ENCODE measurements at places on chromosomes 6 and 20.
A peak's percentile ranks its signal among the peaks of the same experiment; 100 is the strongest.

DNA sequence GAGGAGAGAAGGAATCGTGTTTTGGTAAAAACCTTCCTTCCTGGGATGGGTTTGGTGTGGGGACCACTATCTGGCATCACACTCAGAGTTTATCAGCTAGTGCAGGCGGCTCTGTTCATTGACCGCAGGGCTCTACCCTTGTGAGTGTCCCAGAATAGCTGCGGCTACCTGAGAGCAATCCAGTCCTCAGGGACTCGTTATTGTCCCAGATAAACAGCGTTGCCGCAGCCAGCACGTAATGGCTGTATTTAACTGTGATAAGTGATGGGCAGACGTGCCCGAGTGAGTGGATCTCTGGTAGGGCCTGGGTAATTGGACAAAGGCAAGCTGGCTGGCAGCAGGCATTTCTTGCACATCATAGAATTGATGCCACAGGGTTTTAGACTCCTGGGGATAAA is 163.3 kb downstream of the SOBP start:
- DNase-seq: no peak

DNA sequence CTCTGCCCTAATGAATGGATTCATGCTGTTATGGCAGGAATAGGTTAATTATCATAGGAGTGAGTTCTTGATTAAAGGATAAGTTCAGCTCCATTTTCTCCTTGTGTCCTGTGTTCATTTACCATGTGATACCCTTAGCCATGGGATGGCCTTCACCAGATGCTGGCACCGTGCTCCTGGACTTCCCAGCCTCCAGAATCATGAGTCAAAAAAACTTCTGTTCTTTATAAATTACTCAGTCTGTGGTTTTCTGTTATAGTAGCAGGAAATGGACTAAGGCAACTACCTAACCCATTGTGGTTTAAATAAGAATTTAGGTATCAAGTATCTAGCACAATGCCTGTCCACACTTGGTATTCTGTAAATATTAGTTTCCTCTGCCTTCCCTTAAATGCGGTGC is 223.5 kb downstream of the MEI4 start:
- DNase-seq: no peak

GRCh38 chr6:104860221-104860620 is 502 bp upstream of the HACE1 start:
- no peak for DNase-seq

DNA sequence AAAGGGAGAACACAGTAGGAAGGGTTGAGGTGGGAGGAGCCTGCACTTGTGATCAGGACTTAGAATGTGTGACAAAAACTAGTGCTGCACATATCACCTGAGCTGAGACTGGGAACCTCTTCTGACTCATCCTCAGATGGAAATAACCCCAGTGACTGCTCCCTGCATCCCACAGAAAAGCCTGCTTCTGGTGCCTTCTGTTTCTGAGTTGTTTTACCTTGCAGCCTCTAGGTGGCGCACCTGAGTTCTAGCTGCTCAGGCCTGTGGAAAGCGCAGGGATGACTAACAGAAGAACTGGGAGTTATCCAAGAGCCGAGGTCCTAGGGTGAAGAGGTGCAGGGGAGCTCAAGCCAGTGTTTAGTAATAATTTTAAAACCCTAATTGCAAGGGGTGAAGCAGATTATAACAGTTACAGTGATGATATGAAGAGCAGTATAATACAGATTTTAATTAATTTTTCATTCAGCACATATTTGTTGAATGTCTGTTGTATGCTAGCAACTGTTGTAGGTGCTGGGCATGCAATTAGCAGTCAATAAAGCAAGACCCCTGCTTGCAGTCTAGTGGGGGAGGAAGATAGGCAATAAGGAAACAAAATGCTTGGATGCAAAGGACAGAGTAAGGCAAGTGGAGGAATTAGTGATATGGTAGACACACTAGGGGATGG is 302.5 kb downstream of the DHX35 start:
- peak; percentile 56 for DNase-seq

- peak; percentile 17 for DNase-seq
Observed at GRCh38 chr6:96116674-96117073, 100.9 kb downstream of the FUT9 start.

DNA sequence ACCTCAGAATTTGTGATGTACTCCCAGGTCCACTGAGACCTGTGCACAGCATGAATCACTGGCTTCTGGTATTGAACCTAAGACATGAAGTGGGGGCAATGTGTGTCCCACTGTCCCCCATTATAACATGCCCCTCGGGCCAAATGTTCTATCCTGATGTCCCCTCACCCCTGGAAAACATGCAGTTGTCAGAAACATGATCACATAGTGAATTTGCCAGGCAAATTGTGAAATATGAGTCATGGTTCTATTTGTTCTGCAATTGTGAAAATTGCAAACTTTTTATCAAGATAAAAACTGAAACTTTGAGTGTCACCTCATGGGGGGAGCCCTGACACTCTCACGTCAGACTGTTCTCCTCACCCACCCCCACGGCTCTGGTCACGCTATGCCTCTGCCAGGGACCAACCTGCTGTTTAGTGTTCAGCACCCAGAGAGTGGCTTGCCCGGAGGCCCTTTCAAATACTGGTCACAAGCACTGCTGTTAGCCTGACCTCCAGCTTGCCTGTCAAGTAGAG is 305.3 kb downstream of the CLIC5 start:
- peak; percentile 92 for DNase-seq

- DNase-seq: no peak
Observed at GRCh38 chr6:87976616-87977015, 71.0 kb upstream of the SPACA1 start.

DNA sequence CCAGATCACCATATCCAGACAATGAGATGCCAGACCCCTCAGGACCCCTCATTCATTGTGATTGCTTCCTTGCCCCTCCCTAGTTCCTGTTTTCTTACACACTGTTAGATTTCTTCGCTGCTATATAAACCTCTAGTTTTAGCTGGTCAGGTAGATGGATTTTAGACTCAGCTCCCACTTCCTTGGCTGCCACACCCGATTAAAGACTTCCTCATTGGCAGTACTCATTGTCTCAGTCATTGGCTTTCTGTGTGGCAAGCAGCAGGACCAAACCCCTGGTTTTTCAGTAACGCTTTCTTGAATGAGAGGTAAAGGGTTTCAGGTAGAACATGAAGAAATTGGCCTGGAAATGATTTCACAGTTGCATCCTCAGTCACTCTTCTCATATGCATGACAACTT is 47.9 kb downstream of the QRSL1 start:
- DNase-seq: no peak

DNA sequence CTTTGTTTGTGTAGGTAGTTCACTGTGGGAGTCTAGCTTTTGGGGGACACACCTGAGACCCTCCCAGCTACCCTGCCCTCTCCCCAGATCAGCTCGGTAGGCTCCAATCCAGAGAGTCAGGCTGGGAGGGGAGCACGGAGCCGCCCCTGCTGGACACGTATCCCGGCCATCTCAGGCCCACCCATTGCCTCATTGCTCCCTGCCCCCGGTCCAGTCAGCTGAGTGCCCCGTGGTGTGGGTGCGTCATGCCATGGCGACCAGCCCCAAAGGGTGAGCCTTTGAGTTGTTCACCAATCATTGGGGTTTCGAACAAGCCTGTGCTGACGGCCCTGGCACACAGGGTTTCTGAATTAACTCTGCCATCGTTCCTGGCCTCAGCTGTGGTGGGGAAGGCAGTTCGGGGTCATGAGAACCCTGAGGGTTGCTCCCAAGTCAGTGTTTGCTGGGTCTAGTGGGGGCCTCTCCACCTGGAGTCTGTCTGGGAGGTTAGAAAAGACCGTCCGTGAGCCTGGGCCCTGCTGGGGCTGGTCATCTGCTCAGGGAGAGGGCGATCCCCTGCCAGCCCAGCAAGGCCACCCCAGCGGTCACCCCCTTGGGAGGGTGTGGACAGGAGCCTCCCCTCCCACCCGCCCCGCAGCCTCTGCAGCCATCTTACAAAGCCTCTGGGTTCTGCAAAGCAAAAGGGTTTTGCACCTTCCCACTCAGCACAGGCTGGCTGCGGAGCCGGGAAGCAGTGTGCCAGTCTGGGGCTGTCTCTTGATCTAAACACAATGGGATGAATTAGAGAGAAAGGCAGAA is 34.5 kb downstream of the NTSR1 start:
- DNase-seq: no peak

DNA sequence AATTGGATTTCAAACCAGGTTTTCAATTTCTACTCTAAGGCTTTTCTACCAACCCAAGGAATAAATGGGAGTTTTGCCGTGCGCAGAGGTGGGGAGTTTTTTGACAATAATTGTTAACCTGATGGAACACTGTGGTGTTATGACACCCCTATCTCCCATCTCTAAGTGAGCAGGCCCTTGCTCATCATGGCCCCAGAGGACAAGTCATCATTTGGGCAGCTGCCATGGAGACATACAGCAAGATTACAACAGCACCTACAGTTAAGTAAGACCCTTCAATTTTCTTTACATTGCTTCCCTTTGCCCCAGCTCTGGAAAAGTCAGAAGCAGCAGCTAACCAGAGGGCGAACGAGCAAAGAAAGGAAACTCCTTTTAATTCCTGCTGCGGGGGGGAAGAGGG is 54.3 kb downstream of the ADGRF5 start:
- no peak for DNase-seq

GRCh38 chr6:38279963-38280588 is 359.7 kb downstream of the BTBD9 start:
- DNase-seq: no peak

GRCh38 chr6:49514571-49515484 is 15.1 kb downstream of the GLYATL3 start:
- DNase-seq: no peak

GRCh38 chr6:1595271-1596087 is 14.2 kb upstream of the FOXC1 start:
- DNase-seq: no peak

GRCh38 chr6:33995309-33996119 is 150.4 kb downstream of the GRM4 start:
- DNase-seq: no peak

- no peak for DNase-seq
Observed at GRCh38 chr6:35600659-35601125, 88.0 kb upstream of the TULP1 start.

DNA sequence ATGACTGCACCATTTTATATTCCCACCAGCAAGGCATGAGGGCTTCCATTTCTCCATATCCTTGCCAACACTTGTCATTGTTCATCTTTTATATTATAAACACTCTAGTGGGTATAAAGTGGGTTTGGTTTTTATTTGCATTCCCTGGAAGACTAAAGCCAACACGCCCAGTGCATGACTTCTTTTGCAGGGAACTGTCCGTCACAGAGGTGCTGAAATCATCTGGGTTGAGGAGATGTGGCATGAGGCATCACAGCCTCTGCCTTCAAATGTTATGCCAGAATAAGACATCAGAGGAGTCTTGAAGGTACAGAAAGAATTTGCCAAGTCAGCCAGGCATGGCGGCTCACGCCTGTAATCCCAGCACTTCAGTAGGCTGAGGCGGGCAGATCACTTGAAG is 29.9 kb upstream of the FAM210B start:
- no peak for DNase-seq

DNA sequence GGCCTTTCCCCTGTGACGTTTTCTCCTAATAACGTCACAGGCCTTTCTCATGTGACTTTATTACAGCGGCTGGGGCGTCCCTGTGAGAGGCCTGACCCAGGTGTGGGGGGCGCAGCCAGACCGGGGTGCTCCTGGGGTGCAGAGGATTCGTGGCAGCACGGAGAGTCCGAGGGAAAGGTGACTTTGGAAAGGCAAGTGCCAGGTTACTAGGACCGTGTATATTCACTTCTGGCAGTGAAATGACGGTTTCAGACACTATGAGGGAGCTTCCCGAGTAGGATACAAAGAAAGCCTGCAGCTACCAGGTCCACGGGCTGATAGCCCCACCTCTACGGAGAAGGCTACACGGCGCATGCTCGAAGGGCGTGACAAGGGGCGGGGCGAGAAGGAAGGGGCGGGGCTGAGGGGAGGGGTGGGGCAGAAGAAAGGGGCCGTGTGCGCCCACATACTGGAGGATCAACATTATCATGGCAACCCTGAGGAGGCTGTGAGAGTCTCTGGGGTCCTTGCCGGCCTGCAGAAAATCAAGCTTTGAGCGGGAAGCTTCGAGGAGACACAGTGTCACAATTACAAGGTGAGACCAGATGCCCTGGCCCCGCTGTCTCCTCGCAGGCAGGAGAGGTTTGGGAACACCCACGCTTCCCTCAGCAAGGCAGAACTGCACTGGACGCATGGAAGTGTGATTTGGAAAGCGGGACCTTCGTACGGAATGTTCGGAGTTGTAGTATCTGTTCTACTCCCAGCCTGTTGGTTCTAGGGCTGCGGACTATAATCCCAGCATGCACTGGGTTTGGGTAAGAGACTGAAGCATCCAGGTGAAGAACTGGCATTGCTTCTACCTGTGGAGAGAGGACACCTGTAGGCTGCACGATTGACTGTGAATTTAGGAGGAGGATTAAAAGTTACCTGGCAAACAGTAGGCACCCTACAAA is 54.4 kb upstream of the ZNF337 start:
- DNase-seq: peak; percentile 66

- DNase-seq: no peak
Observed at GRCh38 chr6:108473197-108473596, 87.5 kb upstream of the FOXO3 start.

DNA sequence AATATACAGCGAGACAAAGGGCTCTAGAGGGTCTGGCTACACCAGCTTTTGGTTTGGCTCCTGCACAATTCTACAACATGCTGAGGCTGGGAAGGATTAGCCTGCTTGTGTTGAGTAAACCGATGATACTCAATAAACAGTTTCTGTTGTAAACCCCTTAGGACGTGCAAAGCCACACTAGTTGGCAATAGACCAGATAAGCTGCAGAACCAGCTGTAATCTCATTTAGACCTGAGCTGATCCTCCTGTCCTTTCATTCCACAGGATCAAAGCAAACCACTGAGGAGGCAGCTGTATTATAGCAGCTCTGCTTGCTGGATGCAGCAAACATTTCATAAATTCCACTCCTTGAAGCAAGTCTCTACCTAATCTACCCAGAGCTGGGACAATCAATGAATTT is 79.7 kb downstream of the MMS22L start:
- DNase-seq: no peak

DNA sequence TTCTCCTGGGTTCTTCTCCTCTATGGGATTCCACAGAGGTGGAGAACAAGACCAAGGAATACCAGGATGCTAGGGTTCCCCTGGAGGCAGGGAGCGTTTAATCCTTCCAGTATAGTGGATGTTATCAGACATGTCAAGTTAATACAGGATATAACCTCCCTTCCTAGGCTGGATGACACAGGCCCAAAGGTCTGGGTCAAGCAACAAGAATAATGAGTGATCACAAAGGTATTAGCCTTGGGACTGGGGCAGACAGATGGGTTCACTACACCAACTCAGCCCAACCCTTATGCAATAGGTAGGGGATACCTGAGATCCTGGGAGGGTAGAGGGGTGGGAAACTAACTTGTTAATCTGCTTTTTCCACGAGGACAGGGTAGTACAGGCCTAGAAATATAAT is 690.3 kb downstream of the HTR1B start:
- no peak for DNase-seq

DNA sequence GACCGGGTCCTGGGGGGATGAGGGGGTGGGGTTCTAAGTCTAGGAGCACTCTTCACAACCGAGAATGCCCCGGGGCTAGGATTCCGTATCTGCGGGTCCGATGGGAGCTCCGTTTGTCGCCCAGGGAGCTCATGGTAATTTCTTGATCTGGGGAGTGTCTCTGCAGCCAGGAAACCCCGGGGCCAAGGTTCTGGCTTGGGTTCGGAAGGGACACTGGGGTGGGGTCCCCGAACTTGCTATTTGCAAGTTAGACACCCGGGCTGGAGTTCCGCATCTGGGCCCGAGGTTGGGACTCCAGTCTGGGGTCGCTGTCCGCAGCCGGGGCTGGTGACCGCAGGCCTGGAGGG is 397 bp downstream of the PEDS1 start:
- no peak for DNase-seq
